ENCODE measurements at places on chromosomes 13 and 19. TPM values are rescaled to one million over a fixed set of nuclear protein-coding genes. Genes with fewer than 3 reads are reported as not detected.

The OR4F17 gene
- not detected for total RNA-seq

The PCDH8 gene
- 0.04 TPM for total RNA-seq

The EDDM13 gene
- not detected for total RNA-seq

The ZNF20 gene
- 4.2 TPM for total RNA-seq
